Ovary (tissue), 10 donors: ENCODE measurements at places on chromosomes 3 and 15. TPM values are rescaled to one million over a fixed set of nuclear protein-coding genes. Genes with fewer than 3 reads are reported as not detected.

GRCh38 chr3:186782542-186783057 is 777 bp upstream of the EIF4A2 start:
- DNase-seq = no peak

GRCh38 chr3:184761075-184761841 is 49.4 kb upstream of the MAGEF1 start:
- peak; percentile 34 for DNase-seq

Gene GOLGA8G
- total RNA-seq = not detected

DNA sequence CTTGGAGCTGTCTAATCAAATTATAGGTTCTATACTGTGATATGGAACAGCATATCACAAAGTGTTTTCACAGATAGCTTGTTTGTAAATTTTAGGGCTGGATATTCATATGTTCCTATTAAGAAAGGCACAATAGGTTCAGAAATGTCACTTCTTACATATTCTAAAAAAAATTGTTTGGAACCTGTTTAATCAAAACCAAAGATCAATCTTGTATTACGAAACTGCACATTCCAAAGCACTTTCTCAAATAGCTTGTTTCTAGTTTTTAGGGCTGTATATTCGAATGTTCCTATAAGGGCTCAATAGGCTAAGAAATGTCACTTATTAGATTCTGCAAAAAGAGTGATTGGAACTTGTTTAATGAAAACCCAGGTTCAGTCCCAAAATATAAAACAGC is 67.4 kb upstream of the OSBPL11 start:
- DNase-seq = no peak

DNA sequence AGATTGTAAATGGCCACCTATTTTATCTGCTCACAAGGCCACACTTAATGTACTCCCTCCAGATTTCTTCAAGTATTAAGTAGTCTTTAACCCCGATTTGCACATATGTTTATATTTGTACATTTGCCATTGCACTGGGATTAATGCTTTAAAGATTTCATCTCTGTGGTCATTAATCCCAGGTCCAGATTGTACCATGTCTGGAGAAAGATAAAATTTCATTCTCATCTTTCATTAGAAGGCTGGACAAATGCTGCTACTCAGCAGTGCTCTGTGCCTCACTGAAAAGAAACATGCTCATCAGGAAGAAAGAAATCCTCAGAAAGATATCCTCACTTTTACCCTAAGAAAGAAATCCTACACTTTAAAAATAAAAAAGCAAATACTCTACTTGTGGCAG is 62.5 kb upstream of the LRRC3B start:
- DNase-seq = no peak

Gene SPATA16
- not detected for total RNA-seq

- DNase-seq = no peak
These were observed 30.5 kb upstream of the SRGAP3 start for GRCh38 chr3:9279966-9280365.

- DNase-seq = peak; percentile 43
These were observed 25.4 kb upstream of the SLC25A26 start for GRCh38 chr3:66195347-66195783.

DNA sequence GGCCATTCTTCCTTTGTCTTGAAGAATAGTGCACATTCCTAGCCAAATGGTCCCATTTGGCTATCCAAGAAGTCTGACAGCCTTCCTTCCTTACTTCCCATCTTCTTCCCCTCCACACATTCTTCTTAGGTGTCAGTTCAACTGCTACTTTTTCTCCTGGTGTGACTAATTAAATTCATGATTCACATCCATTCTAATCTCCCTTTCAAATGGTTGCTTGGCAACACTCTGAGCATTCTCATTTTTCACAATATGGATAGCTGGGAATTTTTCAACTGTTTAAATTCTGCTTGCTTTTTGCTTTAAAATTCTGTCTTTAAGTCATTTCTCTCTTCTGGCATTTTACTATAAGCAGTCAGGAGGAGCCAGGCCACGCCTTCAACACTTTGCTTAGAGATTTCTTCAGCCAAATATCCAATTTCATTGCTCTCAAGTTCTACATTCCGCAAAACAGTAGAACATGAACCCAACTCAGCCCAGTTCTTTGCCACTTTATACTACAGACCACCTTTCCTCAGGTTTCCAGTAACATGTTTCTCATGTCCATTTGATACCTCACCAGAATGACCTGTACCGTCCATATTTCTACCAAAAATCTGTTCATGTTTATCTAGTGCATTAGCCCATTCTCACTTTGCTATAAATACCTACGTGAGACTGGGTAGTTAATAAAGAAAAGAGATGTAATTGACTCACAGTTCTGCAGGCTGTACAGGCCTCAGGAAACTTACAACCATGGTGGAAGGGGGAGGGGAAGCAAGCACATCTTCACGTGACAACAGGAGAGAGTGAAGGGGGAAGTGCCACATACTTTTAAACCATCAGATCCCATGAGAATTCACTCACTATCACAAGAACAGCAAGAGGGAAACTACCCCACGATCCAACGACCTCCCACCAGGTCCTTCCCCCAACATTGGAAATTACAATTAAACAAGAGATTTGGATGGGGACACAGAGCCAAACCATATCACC is 31.9 kb upstream of the MCF2L2 start:
- DNase-seq = no peak
